T-helper 17 cell (primary cell): ENCODE measurements at places on chromosomes 3 and 15. TPM values are rescaled to one million over a fixed set of nuclear protein-coding genes. Genes with fewer than 3 reads are reported as not detected.
A peak's percentile ranks its signal among the peaks of the same experiment; 100 is the strongest.

GRCh38 chr3:100910986-100911385, 82.2 kb downstream of the ABI3BP start:
- DNase-seq: no peak
- no peak overlapping the region for H3K4me3 ChIP-seq
- H3K27ac ChIP-seq: no peak overlapping the region
- H3K36me3 ChIP-seq: no peaks in the 10 kb centered on the region
- H3K27me3 ChIP-seq: peaks cover 26% of the 10 kb centered on the region
- H3K4me1 ChIP-seq: no peaks in the 10 kb centered on the region

- peaks cover 4% of the 10 kb centered on the region for H3K4me1 ChIP-seq
- peaks cover 3% of the 10 kb centered on the region for H3K36me3 ChIP-seq
- peaks cover 31% of the 10 kb centered on the region for H3K27me3 ChIP-seq
- no peak overlapping the region for H3K4me3 ChIP-seq
- peak overlapping the region; percentile 43 for H3K27ac ChIP-seq
Observed at GRCh38 chr15:31523655-31524049, 197.0 kb downstream of the KLF13 start.

- DNase-seq: no peak
- peak overlapping the region; percentile 100 for H3K4me3 ChIP-seq
- H3K4me1 ChIP-seq: peaks cover 20% of the 10 kb centered on the region
- peak overlapping the region; percentile 99 for H3K27ac ChIP-seq
Observed at GRCh38 chr15:40693904-40694687, 878 bp upstream of the RAD51 start.

- peaks cover 12% of the 10 kb centered on the region for H3K36me3 ChIP-seq
- DNase-seq: no peak
- H3K27me3 ChIP-seq: no peaks in the 10 kb centered on the region
- peaks cover 2% of the 10 kb centered on the region for H3K4me1 ChIP-seq
Observed at GRCh38 chr3:126438186-126438585, 37.5 kb downstream of the ZXDC start.

DNA sequence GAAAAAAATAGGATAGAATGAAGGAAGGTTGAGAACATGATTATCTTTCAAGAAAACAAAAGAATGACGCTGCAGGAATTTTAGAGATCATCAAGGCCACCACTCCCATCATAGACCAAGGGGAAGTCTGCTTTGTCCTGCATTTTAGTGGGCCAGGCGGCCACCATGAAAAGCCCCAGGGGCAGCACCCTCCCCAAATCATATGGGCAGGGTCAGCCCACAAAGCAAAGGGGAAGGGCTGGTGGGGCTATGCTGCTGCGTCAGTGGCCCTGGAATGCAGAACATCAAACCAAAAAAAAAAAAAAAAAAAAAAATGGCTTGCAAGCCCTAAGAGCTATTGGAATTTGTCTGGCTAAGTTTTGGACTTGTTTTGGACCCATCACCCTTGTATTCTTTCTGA, 620.8 kb downstream of the ROBO2 start:
- H3K27ac ChIP-seq: no peak overlapping the region
- H3K36me3 ChIP-seq: no peaks in the 10 kb centered on the region
- no peaks in the 10 kb centered on the region for H3K27me3 ChIP-seq
- DNase-seq: no peak
- H3K4me3 ChIP-seq: no peak overlapping the region

The ZNF501 gene
- 2.4 TPM for total RNA-seq

The FBLN2 gene
- total RNA-seq: not detected

The WWTR1 gene
- total RNA-seq: 1.2 TPM

The IL17RB gene
- 0.44 TPM for total RNA-seq
